ENCODE measurements at places on chromosomes 3 and 15. TPM values are rescaled to one million over a fixed set of nuclear protein-coding genes. Genes with fewer than 3 reads are reported as not detected.

The GOLGA8J gene
- not detected for total RNA-seq

The FSIP1 gene
- total RNA-seq, result 2.4 TPM

The AHSG gene
- not detected for total RNA-seq

The PLCL2 gene
- 19.1 TPM for total RNA-seq

The MCF2L2 gene
- total RNA-seq, result 1.7 TPM

The CPLX3 gene
- total RNA-seq, result not detected

DNA sequence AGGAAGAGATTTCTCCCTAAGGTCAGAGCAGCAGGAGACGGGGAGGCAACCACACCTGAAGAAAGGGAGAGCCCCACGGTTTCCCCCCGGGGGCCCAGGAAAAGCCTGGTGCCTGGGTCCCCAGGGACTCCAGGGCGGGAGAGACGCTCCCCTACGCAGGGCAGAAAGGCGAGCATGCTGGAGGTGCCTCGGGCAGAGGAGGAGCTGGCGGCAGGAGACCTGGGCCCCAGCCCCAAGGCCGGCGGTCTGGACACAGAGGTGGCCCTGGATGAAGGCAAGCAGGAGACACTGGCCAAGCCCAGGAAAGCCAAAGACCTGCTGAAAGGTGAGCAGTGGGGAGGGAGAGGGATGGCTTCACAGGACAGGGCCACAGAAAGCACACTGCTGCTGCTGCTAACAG lies 26.2 kb upstream of the SLC28A1 start:
- H3K27ac ChIP-seq, result no peak overlapping the region
- H3K4me3 ChIP-seq, result no peak overlapping the region
- no peaks in the 10 kb centered on the region for H3K36me3 ChIP-seq
- DNase-seq, result no peak

DNA sequence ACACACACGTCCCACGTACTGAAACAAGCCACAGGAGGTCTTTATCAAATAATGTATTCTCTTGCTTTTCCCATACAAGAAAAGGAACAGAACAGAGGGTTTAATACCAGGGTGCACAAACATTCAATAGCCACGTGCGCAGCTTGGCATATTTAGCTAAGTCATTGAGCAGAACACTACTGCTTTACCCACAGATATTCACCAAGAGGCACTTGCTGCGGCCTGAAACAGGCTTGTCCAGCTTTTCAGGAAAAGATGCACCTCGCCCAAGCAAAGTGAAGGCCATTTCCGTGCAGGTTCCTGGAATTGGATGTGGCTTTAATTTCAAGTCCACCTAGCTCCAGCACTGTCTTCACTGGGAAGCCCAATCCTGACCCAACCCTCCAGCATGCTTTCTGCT lies 17.6 kb downstream of the ZDHHC3 start:
- no peaks in the 10 kb centered on the region for H3K4me1 ChIP-seq
- H3K4me3 ChIP-seq, result no peak overlapping the region
- no peaks in the 10 kb centered on the region for H3K27me3 ChIP-seq

GRCh38 chr3:8385848-8386620 lies 115.6 kb upstream of the LMCD1 start:
- no peaks in the 10 kb centered on the region for H3K36me3 ChIP-seq
- H3K27ac ChIP-seq, result no peak overlapping the region
- no peaks in the 10 kb centered on the region for H3K4me1 ChIP-seq
- H3K4me3 ChIP-seq, result no peak overlapping the region
- H3K27me3 ChIP-seq, result no peaks in the 10 kb centered on the region
- DNase-seq, result no peak

DNA sequence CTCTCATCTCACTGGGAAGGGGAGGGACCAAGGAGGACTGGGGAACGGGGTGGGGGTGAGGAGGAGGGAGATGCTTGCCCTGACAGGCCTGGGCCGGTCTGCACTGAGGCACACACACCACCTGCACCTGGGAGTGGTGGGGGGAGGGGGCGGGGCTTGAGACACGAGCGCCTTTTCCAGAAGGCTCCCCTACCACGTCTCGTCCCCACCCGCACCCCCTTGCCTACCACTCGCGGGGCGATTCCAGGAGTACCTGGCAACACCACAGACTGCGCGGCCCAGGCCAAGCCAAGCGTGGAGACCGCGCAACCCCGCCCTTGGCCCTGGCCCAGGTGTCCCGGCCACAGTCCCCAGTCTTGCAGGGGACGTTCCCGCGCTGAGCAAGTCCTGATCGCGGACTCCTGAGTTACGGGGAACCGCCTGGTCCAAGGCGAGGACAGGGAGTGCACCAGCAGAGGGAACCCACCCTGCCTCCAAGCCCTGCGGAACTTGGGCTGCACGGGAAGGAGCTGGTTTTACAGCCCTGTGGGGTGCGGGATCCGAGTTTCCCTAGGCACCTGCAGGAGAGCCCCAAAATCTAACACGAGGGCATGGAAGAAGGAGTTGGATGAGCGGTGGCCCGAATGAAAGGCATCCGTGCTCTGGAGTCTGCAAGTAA lies 68.1 kb upstream of the SH3GL3 start:
- peak; percentile 28 for DNase-seq
- peaks cover 2% of the 10 kb centered on the region for H3K27me3 ChIP-seq
- H3K36me3 ChIP-seq, result no peaks in the 10 kb centered on the region
- no peak overlapping the region for H3K27ac ChIP-seq
- H3K4me3 ChIP-seq, result no peak overlapping the region

- H3K36me3 ChIP-seq, result peaks cover 21% of the 10 kb centered on the region
- H3K27me3 ChIP-seq, result no peaks in the 10 kb centered on the region
- H3K4me1 ChIP-seq, result peaks cover 5% of the 10 kb centered on the region
Observed at GRCh38 chr15:90221246-90221900, 12.4 kb downstream of the CIB1 start.

- DNase-seq, result no peak
- no peak overlapping the region for H3K4me3 ChIP-seq
- H3K4me1 ChIP-seq, result peaks cover 12% of the 10 kb centered on the region
- H3K27ac ChIP-seq, result peak overlapping the region; percentile 36
- H3K36me3 ChIP-seq, result peaks cover 14% of the 10 kb centered on the region
- H3K27me3 ChIP-seq, result no peaks in the 10 kb centered on the region
Observed at GRCh38 chr3:124859025-124859424, 28.1 kb downstream of the ITGB5 start.

DNA sequence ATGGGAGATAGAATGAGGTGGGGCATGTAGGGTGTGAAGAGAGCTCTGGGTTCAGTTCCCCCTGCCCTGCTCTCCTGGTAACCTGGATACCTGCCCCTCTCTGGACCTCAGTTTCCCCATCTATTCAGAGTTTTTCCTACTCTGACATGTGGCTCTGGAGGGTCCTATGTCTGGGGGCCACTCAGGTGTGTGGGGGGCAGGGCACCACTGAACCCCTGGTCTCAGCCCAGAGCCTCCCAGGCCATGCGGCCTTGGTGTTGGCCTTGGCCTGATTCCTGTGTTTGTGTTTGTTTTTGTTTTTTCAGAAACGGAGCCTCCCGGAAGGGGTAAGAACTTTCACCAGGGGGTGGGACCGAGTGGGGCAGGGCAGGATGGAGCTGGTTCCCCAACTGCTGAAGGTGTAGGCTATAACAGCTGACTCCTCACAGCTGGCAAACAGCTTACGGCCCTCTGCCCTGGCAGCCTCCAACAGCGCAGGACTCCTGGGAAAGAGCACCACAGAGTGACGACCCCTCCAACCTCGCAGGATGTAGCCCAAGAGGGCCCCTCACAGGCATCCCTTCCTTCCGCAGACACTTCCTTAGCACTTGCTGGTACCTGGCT lies 803 bp downstream of the ITIH3 start:
- H3K4me1 ChIP-seq, result no peaks in the 10 kb centered on the region
- H3K27ac ChIP-seq, result no peak overlapping the region
- no peak for DNase-seq
- no peaks in the 10 kb centered on the region for H3K36me3 ChIP-seq
- H3K4me3 ChIP-seq, result no peak overlapping the region

DNA sequence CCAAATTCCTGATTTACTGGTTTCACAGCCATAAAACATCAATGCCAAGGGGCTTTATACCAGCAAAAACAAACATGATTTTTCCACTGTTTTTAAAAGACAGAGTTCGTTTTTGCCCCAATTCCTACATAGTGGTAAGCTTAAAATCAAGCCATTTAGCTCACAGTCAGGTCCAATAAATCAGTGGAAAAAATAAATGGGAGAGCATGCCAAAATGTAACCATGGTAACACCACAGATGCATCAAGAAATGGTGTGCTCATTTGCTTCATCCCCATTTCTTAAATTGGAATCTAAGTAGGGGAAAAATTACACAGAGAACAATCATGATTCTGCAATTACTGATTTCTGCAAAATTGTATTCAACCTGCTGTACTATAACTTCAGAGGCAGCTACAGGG lies 418.8 kb downstream of the MAGI1 start:
- no peaks in the 10 kb centered on the region for H3K4me1 ChIP-seq
- H3K27me3 ChIP-seq, result no peaks in the 10 kb centered on the region
- no peak overlapping the region for H3K27ac ChIP-seq

DNA sequence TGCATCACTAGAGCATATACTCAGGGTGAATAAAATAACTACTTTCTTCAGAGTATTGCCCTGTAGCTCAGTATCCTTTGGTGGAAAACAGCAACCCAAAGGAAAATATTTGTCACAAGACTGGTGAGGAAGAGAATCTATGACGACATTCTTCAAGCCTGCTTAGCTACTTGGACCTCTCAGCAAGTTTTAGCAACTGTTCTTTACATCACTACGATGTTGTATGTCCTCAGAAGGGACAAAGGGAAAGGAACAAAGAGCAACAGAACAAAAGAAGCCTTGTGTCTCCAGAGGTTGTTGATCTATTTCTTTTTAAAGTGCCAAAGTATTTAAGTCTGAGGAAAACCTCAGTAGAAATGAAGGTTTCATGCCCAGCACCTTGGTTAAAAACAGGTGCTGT lies 746.7 kb downstream of the NAALADL2 start:
- H3K4me1 ChIP-seq, result no peaks in the 10 kb centered on the region
- no peaks in the 10 kb centered on the region for H3K27me3 ChIP-seq
- H3K27ac ChIP-seq, result no peak overlapping the region
- no peaks in the 10 kb centered on the region for H3K36me3 ChIP-seq

GRCh38 chr3:10561162-10561945 lies 56.0 kb upstream of the ATP2B2 start:
- H3K27ac ChIP-seq, result no peak overlapping the region
- H3K4me1 ChIP-seq, result no peaks in the 10 kb centered on the region
- no peak overlapping the region for H3K4me3 ChIP-seq
- H3K27me3 ChIP-seq, result no peaks in the 10 kb centered on the region
- no peaks in the 10 kb centered on the region for H3K36me3 ChIP-seq

DNA sequence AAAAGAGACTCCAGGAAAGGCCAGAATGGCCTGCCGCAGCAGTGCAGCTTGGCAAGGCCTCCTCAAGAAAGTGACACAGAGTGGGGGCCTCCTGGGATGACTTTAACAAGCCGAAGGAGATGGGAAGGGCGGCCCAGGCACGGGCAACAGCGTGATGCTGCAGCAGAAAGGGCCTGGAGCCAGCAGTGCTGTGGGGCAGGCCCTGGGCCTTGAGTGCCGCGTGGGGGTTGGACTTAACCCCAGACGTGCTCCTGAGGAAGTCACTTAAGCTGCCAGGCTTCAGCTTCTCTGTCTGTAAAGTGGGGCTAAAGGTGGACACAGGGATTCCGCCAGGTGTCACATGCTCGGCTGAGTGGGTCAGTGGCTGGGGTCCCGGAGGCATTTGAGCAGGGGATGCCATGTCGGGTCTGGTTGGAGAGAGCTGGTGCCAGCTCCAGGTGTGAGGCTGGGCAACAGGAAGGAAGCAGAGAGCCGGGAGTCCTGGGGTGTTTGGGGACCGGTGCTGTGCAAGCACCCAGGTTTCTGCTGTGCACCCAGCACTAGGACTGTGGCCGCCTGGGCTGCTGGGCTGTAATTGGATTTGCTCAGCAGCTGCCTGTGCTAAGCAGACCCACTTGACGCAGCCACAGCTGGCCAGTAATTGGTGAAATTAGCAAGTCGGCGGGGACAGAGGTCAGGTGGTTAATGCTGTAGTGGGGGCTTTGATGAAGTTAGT lies 7.8 kb downstream of the DNAJB8 start:
- H3K4me3 ChIP-seq, result no peak overlapping the region
- no peaks in the 10 kb centered on the region for H3K27me3 ChIP-seq

GRCh38 chr3:46711760-46712159 lies 5.9 kb downstream of the PRSS50 start:
- no peaks in the 10 kb centered on the region for H3K27me3 ChIP-seq
- no peaks in the 10 kb centered on the region for H3K36me3 ChIP-seq
- DNase-seq, result no peak
- H3K4me3 ChIP-seq, result no peak overlapping the region
- no peak overlapping the region for H3K27ac ChIP-seq

DNA sequence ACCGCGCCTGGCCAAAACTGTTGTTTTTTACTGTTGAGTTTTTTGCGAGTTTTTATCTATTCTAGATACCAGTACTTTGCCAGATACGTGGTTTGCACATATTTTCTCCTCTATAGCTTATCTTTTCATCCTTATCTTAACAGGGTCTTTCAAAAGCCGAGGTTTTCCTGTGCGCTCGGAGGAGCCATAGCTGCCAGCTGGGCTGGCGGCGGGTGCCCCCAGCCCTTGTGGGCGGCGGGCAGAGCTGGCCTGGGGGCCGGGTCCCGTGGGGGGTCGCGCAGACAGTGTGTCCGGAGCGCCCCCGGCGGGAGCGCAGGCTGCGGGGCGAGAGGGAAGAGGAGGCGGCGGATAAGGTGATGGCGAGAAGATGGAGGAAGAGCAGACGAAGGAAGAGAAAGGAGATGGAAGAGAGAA lies 11.1 kb upstream of the EIF4A2 start:
- H3K27me3 ChIP-seq, result no peaks in the 10 kb centered on the region
- H3K36me3 ChIP-seq, result no peaks in the 10 kb centered on the region
- H3K27ac ChIP-seq, result no peak overlapping the region
- H3K4me3 ChIP-seq, result peak overlapping the region; percentile 66

DNA sequence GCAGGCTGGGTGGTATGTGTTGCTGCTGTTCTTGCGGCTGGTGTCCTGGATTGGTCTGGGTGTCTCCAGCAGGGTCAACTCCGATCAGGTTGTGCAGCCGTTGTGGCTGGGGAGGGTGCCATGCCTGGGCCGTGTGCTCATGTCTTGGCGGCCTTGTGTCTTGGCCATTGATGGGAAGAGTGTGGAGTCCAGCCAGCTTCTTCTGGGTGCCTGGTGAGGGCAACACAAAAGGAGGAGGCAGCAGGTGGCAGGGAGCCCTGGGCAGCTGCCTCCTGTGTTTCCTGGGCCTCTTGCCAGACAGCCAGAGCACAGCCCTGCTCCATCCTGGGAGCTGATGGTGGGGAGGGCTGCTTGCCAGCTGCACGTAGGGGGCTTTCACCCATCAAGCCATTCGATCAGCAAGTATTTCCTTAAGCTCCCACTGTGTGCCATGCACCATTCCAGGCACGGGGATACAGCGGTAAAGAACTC lies 4.3 kb downstream of the CHAC1 start:
- no peaks in the 10 kb centered on the region for H3K4me1 ChIP-seq
- H3K4me3 ChIP-seq, result no peak overlapping the region
- DNase-seq, result no peak
- H3K36me3 ChIP-seq, result no peaks in the 10 kb centered on the region
- peaks cover 2% of the 10 kb centered on the region for H3K27me3 ChIP-seq
- H3K27ac ChIP-seq, result no peak overlapping the region

- H3K36me3 ChIP-seq, result no peaks in the 10 kb centered on the region
- no peaks in the 10 kb centered on the region for H3K27me3 ChIP-seq
- H3K4me1 ChIP-seq, result peaks cover 4% of the 10 kb centered on the region
- no peak overlapping the region for H3K27ac ChIP-seq
- H3K4me3 ChIP-seq, result no peak overlapping the region
Observed at GRCh38 chr3:134458406-134458945, 27.3 kb downstream of the ANAPC13 start.

GRCh38 chr15:86804406-86804805 lies 724.7 kb downstream of the AGBL1 start:
- no peak for DNase-seq
- H3K27ac ChIP-seq, result no peak overlapping the region
- no peak overlapping the region for H3K4me3 ChIP-seq
- H3K27me3 ChIP-seq, result no peaks in the 10 kb centered on the region

Measured in kidney (tissue), 22 donors.